ENCODE measurements at places on chromosomes 2 and 18.
A peak's percentile ranks its signal among the peaks of the same experiment; 100 is the strongest.

- no peak for DNase-seq
Observed at GRCh38 chr2:240280621-240281020, 140.2 kb upstream of the OTOS start.

GRCh38 chr2:45291296-45291701 is 282.0 kb upstream of the SIX2 start:
- DNase-seq = no peak

- no peak for DNase-seq
Observed at GRCh38 chr2:98377544-98377943, 31.3 kb downstream of the CNGA3 start.

DNA sequence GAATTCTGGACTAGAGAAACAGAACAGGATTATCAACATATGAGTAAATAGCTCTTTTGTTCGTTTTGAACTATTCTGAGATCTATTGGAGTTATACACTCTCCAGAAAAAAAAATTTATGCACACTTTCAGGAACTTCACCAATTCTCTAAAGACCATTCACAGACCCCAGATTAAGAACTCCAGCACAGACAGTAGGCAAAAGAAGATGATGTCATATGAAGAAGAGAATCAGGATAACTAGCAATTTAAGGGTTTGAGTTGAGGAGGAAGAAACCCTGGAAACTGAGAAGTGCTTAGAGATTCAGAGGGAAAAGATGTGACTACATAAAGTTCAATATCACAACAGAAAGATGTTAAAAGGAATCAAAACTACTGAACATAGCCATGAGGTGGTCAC is 69.9 kb downstream of the SIGLEC15 start:
- DNase-seq = no peak

- no peak for DNase-seq
Observed at GRCh38 chr18:55779691-55780585, 191.9 kb upstream of the TCF4 start.

DNA sequence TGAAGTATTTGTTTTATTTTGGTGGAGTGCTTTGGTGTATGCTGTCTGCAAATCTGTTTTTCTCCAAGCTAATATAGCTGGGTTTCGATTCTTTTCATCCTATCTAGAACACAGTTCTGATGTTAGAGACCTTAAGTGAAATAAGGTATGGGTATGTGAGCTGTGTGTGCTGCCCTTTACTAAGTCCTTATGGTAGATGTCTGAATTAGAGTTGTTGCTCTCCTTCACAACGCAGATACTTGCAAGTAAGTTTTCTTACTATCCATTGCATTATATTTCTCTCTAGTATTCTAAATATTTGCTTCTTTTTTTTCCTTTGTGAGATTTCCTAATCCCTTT is 38.6 kb downstream of the AGFG1 start:
- no peak for DNase-seq

- no peak for DNase-seq
Observed at GRCh38 chr2:58098254-58099095, 51.9 kb downstream of the VRK2 start.

DNA sequence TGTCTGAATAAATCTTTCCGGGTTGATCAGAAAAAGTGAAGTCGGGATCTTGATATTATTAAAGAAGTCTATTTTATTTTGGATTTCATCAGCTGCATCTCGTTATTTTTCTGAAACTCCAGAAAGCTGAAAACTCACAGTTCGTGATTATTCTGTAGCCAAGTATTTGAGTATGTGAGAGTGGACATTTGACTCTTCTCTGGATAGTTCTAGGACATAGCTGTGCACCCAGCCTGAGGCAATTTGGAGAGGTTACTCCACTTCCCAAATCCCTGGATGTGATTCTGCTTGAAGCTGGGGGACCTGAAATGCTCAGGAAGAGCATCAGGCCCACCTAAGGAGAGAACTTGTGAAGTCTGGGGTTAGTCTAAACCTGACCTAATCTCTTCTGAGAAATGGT is 117.6 kb upstream of the PID1 start:
- DNase-seq = no peak

GRCh38 chr2:231514951-231515297 is 15.3 kb downstream of the NMUR1 start:
- DNase-seq = no peak

DNA sequence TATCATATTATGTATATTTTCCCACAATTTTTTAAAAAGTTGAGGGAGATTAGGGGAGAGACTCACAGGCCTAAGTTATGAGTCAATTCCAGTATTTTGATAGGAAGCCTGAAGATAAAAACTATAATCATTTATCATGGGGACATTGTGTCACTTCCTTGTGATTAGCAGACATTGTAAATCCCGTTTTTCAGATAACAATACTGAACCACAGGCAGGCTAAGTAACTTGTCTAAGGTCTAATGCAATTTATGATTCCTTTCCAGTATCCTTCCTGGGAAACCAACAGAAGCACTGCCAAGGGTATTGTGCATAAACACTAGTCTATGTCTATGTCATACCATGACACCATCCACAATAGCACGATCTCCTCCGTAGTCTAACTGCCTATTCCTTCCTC is 235.2 kb upstream of the PIK3C3 start:
- no peak for DNase-seq

DNA sequence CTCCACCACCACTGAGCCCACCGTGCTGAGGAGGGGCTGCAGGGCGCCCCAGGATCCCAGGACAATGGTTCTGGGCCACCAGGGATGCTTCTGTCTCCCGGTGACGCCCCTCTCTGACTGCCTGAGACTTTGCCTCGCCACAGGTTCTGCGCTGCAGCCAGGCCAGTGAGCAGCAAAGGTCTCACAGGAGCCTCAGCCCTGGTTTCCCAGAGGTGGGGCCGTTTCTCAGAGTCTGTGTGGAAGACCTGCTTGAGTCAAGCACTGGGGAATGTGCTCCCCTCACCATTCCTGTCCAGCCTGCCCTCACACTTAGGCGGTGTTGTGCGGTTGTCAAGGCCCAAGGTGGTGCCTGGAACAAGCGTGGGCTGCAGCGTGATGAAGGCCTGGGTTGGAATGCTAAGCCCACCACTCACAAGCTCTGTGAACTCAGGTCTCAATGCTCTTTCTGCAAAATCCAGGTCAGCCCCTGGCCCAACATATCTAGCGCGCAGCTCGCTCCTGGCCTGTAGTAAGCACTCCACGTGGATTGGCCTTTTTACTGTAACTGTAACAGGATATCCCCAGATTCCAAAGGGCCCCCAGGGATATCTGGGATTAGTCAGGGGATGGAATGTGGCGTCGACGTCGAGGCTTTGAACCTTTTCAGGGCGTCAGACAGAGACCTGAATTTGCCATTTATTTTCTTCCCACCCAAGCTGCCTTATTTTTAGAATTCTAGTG is 47.6 kb downstream of the PLB1 start:
- no peak for DNase-seq

- DNase-seq = no peak
Observed at GRCh38 chr2:76120176-76120575, 409.5 kb upstream of the GCFC2 start.

- no peak for DNase-seq
Observed at GRCh38 chr2:33166287-33166881, 219.6 kb downstream of the LTBP1 start.

GRCh38 chr2:98480598-98480997 is 35.9 kb downstream of the INPP4A start:
- no peak for DNase-seq

DNA sequence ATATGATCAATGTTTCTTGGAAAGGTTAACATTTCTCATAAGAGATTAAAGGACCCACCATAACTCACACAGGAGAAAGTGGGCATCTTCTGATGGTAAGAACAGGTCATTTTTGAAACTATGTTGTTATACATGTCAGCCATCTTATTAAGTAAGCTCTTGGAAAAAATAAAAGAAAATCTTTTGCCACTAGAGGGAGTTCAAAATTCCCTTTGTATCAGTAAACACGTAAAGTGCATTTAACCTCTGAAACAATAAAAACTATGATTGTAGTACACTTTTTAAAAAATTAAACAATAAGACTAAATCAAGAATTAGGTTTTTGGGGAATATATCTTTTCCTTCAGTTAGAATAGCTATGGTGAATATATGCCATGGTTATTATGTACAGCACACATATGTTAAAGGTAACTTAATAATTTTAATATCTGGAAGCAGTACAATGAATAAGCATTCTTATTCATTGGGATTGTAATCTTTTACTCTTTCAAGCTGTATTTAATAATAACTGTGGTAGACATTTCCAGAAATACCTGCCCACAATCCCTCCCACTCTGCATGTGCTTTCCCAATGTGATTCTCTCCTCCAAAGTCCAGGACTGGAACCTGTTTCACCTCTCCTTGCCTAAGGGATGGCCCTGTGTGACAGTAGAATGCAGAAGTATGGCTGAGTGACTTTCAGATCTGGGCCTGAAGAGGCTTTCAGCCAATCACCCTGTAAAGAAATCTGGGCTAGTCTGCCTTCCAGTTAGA is 64.2 kb downstream of the RBMS1 start:
- no peak for DNase-seq

DNA sequence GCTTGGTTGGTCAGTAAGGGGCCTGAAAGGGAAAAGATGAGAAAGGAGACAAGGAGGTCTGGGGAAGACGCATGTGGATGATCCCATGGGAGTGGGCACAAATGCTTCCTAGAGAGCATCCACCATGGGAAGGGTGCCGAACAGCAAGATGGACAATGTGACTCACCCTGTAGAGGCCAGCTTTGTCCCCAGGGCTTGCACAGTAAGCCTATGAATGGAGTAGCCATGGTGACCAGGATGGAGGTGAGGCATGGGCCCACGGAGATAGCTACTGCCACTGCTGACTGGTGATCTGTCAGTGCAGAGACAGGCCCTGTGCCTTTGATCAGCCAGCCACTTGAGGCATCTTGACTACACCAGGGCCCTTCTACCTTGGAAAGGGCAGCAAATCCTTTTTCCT is 172.6 kb downstream of the HAUS1 start:
- DNase-seq = no peak

DNA sequence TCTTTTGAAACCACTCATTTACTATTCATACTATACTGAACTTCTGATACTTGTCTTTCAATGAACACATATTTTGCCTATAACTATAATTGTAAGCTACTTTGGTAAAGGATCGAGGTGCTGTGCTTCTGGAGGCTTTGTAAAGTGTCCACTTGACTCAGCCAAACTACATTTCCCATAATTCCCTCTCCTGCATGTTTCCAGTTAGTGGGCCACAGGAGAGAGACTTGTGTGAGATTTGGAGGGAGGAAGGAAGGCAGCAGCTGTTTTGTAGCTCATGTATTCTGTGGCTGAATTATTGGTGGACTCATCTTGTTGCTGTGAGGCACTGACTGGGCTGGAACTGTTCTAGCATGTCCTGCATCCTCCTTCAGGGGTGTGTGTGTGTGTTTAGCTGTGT is 328.8 kb downstream of the ARL6IP6 start:
- no peak for DNase-seq

DNA sequence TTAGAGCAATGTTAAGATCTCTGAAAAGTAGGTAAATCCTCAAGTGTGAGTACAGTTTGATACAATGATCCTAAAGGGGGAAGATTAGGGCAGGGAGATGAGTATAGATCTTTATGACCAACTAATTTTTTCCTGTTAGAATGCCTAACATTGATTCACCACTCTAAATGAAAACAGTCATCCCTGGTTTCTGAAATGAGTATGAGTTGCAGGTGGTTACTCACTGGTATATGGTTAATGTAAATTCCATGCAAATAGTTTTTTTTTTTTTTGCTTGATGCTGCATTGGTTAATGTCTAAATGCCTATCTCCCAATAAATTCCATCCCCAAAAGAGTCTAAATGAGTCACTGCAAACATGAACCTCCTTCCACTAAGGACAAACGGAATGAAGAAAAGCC is 55.0 kb upstream of the SERPINB2 start:
- no peak for DNase-seq

DNA sequence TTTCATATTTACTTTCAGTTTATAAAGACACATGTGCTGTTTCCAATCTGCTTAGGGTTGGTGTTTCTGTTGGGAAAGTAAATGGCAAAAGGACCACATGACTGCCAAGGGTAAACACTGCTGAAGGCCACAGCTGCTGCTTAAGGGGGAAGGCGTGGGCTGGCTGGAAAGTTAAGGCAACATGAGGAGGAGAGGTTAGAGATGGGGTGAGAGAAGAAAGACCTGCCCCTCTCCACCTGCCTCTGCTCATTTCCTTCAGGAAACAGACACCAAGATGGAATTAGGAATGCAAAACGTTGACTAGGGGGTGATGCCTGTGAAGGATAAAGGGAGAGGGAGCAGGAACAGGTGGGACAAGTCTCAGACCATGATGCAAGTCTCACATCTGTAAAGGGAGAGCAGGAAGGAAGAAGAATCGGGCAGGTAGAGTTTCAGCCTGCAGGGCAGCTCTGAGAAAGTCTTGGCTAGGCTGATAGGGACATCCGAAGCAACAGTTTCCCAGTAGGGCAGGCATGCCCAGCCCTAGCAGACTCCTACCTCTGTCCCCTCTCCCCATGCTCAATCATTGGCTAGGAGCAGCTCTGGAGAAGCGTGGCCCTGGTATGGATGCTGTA is 86.0 kb downstream of the CDC42EP3 start:
- peak; percentile 16 for DNase-seq

DNA sequence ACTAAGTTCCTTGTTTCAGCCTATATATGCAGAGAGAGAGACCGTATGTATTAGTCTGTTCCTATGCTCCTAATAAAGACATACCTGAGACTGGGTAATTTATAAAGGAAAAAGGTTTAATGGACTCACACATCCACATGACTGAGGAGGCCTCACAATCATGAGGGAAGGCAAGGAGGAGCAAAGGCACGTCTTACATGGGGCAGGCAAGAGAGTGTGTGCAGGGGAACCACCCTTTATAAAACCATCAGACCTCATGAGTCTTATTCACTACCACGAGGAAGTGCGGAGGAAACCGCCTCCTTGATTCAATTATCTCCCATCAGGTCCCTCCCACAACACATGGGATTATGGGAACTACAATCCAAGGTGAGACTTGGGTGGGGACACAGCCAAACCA is 73.8 kb downstream of the TMEM18 start:
- no peak for DNase-seq

DNA sequence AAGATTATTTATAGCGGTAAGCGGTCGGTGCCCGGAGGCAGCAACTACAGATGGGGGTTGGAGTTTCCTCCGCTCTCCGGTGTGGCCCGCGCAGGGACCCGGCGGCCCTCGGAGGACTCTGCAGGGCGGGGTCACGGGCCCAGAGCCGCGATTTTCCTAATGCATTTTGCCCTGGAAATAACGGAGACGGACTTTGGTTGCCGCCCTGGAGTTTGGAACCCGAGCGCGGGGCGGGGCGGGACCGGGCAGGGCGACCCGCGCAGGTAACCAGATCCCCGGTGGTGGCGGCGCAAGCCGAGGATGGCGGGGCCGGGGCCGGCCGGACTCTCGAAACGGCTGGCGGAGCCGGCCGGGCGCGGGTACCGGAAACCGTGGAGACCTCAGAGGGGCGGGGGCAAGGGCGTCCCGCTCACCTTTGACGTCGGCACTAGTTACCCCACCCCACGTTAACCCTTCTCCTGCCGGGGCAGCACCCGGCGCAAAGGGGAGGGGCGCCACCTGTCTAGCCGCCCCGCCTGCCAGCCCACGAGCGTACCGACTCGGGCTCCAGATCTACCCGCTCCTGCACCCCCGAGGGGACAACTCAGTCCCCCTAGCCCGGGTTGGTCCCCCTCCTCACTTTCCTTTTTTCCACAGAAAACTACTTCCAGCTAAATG is 2.9 kb downstream of the CYP26B1 start:
- DNase-seq = no peak

- DNase-seq = no peak
Observed at GRCh38 chr18:77124452-77124922, 8.1 kb downstream of the MBP start.

Data from stimulated activated CD4-positive, alpha-beta T cell treated with anti-CD3 and anti-CD28 coated beads, TNF-alpha, amount 100 ng/mL, for 4 hours (primary cell).